NCI-H2029 (cell line): ENCODE measurements at places on chromosomes 5 and 9.
A peak's percentile ranks its signal among the peaks of the same experiment; 100 is the strongest.

DNA sequence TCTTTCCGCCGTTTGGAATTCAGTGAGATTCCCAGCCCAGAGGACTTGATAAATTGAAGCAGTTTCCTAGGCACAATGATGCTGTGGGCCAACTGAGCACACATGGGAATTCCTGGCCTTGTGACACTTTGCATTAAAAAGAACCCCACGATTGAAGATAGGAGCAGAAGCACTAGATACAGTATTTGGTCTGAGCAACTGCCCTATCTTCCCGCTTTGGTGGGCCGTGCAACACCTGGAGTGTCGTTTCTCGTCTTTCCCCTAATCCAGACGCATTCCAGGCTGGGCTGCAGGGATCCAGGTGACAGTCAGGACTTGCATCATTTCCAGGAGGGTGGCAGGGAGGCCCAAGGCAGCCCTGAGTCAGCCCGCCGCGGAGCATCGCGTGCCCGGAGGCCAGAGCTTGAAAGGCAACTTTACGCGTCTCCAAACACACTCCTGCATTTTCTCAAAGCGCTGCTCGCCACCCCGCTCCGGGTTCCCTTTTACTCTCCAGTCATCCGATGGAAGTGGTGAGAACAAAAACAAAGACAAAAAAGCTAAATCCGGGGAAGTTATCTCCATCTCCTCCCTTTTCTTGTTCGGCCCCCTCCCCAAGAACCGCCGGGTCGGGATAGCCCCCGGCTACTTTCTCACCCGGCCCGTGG, 753 bp upstream of the STC2 start:
- DNase-seq: peak; percentile 24

GRCh38 chr9:16656432-16657169, 213.9 kb downstream of the BNC2 start:
- DNase-seq: no peak

DNA sequence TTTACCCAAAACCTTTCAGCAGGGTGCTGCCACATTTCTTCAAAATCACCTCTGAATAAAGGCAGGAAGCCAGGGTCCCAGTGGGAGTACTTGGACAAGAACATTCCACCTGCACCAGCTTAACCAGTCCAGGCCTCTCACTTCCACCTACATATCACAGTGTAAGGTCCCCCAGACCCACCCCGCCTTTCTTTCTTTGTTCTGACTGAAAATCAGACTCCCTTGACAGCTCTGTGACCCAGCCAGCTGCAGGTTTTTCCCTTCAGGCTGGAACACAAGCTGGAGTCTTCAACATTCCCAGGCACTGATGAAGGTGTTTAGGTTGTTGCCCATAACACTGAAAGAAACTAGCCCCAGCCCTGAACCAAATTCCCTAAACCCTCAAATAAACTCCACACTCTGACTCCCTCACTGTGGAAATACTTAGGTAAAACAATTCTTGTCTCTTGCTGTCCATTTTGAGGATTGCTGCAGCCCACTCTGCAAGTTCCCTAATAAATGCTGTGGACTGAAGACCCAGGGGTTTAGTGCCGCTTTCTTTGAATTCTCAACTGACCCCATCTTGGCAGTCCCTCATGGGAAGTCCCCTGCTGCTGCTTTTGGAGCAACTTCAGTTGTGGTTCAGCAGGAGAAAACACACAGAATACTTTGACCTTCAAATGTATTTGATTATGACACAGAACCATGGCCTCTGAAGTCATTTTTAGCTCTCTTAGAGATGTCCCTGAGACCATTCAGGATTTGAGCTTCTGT, 24.8 kb downstream of the P4HA2 start:
- DNase-seq: no peak

- DNase-seq: no peak
Measured at GRCh38 chr5:150156027-150156368, 353 bp upstream of the PDGFRB start.

- no peak for DNase-seq
Measured at GRCh38 chr5:113331209-113331551, 103.6 kb downstream of the TSSK1B start.

DNA sequence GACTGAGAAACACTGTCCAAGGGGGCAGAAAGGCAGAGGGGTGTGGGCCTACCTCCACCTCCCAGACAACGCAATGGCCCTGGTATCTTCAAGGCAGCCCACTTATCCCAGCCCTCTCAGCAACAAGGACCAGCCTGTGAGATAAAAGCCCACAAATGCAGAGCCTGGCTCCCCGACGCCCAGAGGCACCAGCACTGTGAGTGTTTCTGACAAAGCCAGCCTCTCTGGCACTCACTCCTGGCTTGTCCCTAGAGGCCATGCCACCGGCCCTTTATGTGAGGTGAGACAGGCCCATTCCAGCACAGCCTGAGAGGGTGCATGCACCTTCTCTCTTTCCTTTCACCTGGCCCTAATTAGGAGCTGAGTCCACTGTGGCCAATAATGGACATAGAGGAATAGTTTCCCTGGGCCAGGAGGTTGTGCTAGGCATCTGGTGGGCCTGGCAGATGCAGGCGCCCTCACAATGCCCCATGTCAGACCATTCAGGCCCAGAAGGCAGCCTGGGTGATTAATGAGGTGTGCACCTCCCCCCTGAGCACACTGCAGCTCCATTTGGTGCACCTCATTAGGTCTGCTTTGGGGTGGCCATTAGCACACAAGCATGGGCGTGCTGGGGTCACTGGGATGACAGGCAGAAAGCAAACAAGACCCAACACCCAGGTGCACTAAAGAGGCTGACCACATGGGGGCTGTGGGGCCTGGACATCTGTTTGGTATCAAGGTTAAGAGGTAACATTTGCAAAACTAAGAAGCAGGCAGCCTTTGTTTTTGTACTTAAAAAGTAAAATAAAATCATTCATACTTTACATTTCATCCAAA, 176.0 kb downstream of the MED10 start:
- no peak for DNase-seq

DNA sequence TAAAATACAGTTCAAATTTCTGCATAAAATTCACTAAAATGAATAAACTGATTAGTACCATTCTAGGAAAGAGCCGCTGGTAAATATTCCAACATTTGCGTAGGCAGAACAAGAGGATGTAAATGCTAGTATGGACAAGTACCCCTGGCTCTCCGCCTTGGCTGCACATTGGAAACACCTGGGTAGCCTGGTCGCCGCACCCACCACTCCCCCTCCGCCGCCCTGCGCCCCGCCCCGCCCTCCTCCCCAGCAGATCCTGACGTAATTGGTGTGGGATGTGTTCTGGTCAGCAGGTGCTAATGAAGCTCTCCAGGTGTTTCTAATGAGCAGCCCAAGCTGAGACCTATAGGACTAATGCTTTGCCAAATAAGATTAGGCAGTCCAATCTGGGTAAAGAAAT, 225.7 kb downstream of the FRMD3 start:
- peak; percentile 78 for DNase-seq

DNA sequence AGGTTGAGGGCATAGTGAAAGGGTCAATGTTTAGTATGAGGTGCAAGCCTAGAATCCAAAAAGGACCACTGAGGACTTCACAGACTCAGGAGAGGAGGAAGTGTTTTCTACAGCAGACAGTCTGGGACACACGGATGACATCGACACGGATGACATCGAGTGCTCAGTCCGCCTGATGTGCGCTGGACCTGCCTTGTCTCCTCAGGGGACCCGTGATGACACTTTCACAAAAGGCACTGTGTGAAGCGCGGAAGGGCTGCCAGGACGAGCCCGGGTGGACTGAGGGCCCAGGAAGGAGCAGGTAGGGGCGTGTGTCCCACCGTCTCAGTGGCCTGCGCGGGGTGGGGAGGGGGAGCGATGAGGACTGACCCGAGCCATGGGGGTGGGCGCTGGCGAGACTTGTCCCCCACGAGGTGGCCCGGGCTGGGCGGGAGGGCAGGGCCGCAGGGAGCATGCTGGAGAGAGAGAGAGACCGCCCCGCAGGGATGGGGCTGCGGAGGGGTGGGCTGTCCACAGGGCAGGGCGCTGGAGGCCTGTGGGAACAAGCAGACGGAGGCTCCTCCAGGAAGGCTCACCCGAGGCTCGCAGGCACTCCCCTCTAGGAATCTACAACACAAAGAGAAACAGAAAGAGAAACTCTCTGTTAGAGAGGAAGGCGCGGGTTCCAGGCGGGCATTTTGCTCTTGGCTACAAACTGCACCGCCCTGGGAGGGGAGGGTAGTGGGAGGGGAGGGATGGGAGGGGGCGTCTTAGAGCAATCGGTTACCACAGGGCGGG, 54.9 kb downstream of the USP20 start:
- no peak for DNase-seq
